NCI-H524 treated with DMSO at 0.1 percent for 48 hours (cell line): ENCODE measurements at places on chromosomes 1 and 21.
A peak's percentile ranks its signal among the peaks of the same experiment; 100 is the strongest.

- DNase-seq = peak; percentile 83
These were observed 65.9 kb downstream of the KCNAB2 start for GRCh38 chr1:6111571-6111970.

DNA sequence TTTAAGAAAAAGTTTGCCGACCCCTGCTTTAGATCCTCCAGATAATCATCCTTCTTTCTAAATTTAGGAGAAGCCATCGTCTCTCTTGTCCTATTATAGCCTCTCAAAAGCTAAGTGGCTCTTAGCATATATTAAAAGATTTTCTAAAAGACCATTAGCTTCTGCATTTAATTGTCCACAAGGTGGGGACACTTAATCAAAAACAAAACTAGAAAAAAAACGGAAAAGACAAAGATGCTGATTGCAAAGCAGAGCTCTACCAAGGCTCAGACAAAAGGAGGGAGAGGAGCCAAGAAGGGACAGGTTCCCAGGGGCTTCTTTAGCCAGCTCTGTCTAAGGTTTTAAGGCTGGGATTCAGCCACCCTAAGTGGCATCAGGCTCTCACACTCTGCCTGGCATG, 128.3 kb upstream of the HMGB4 start:
- DNase-seq = peak; percentile 67

- peak; percentile 81 for DNase-seq
These were observed 100.4 kb upstream of the BRINP3 start for GRCh38 chr1:190578017-190578416.

DNA sequence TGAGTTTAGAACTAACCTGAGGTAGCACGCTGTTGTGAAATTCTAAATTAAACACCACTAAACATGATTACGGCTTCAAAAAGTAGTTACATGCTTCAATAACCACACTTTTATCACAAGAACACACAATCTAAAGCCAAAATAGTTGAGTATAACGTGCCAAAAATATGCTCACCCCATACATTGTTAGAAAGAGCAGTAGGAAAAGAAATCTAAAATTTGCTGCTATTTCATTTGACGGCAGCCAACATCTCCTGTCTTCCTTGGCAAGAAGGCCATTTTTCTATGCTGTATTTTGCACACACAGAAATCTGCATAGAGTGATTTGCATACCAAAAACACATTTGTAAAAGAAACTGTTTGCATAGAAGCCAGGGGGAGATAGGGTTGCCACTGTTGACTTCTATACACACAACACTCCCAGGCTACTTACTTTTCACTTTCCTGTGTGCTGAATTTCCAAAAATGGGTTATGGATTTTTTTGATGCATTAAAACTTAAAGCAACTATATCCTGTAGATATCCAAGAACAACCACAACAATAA, 42.9 kb upstream of the DMRTB1 start:
- no peak for DNase-seq

DNA sequence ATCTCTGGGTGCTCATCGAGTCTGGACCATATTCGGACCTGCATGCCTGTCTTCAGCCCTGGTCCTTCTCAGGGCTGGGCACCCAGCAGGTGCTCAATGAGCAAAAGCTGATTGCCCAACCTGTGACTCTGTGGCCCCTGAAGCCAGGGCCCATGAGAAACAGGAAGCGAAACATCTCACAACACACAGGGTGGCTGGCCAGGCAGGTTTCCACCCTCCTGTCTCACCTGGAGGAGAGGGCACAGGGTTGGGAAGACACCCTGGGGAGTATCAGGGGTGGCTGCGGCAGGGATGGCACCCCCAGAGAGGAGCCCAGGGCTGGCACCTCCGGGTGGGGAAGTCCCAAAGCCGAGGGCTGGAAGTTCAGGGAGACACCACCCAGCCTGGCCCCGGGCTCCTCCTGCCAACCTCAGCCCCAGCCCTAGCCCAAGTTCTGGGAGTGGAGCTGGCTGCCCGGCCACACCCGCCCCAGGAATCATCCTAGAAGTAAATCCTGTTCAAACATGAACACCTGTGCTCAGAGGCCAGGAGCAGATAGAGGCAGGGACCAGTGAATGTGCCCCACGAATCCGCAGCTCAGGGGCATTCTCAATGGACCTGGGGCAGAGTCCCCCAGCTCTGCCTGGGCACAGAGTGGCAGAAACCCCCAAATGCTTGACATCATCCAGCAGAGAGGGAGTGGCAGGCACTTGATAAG, 54.6 kb downstream of the RAP1GAP start:
- no peak for DNase-seq

GRCh38 chr1:100721526-100722207, 2.1 kb downstream of the VCAM1 start:
- no peak for DNase-seq

DNA sequence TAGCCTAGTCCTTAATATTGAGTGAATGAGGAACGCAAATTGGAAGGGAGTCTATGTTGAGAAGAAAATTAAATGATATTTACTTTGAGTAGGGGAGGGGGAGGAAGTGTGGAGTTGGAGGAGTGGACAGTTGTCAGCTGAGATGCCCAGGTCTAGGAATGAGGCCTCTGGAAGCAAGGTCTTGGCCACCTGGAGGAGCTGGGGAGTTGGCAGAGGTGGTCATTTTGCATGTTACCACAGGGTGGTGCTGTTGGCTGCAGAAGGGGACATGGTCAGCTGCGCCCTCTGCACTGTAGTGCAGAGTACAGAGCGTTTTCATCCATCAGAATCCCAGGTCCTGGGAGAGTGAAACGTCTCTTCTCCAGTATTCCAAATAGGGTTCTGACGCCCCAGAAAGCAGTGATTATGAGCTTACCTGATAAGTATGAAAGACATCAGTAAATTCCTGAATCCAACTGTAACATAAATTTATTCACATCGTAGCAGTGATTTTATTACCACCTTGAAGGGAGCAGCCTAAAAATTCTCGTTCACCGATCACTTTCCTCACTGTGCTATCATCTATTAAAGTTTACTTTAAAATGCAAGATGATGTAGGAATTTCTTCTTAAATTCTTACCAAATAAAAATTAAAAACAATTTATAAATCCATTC, 13.8 kb downstream of the PARK7 start:
- DNase-seq = no peak

DNA sequence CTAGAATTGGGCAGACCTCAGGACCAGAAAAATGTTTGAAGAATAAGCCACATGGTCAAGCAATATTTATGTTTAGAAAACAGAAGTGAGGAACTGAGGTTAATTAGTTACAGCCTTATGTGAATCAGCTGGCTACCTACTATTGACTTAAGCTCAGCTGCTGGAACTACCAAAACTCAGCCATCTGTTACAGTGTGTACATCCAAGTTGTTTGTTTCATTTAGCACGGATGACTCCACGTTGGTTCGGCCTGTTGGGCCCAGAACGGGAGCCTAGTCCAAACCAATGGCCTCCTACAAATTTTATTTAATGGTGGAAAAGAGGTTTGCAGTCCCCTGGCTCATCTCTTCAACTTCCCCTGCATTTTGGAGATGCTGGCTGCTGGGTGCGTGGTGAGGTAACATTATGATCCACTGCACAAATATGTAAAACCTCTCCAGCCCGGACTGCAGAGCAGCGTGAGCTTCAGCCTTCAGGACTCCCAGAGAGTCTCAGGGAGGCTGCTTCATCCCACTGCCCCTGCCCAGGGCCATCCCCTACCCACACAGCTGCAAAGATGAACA, 143.4 kb downstream of the ZZZ3 start:
- DNase-seq = peak; percentile 10

- DNase-seq = no peak
These were observed 339.2 kb downstream of the ADGRL2 start for GRCh38 chr1:82139751-82140468.

GRCh38 chr1:116861137-116861536, 48.6 kb upstream of the PTGFRN start:
- no peak for DNase-seq

GRCh38 chr1:183699616-183700160, 46.6 kb upstream of the APOBEC4 start:
- no peak for DNase-seq

GRCh38 chr1:42947117-42947516, 11.6 kb downstream of the SLC2A1 start:
- no peak for DNase-seq

DNA sequence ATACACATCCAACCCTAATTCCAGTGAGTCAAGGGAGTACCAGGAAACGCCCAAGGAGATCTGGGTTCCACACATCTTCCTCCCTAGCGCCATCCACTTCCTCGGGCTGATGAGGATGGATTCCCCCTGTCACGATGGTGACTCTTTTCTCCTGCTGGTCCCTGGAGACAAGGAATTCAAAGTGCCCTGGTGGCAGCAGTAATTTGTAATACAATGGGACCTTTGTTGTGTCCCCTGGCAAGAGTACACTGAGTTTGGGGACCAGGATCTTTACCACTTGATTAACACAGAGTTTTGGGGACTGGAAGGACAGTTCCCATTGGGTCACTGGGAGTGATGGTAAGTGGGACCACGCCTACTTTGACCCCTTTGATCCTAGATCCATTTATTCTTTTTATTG, 9.4 kb upstream of the JAK1 start:
- no peak for DNase-seq

GRCh38 chr1:24874611-24875234, 55.4 kb downstream of the RUNX3 start:
- no peak for DNase-seq

GRCh38 chr1:199310708-199311107, 671.9 kb downstream of the PTPRC start:
- DNase-seq = no peak

DNA sequence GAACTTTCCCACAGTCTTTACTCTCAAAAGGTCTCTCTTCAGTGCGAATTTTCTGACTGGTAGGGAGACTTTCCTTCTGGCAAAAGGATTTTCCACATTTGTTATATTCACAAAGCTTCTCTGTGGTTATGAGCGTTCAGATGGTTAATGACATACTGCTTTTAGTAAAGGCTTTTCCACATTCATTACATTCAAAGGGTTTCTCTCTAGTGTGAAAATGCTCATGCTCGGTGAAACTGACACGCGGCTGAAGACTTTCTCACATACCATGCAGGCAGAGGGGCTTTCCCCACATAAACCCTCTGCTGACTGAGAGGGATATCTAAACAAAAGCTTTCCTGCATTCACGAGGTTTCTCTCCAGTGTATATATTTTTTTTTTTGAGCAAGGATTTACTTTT, 9.9 kb upstream of the KLF18 start:
- no peak for DNase-seq

GRCh38 chr1:32028746-32029145, 15.1 kb downstream of the KHDRBS1 start:
- DNase-seq = peak; percentile 9

DNA sequence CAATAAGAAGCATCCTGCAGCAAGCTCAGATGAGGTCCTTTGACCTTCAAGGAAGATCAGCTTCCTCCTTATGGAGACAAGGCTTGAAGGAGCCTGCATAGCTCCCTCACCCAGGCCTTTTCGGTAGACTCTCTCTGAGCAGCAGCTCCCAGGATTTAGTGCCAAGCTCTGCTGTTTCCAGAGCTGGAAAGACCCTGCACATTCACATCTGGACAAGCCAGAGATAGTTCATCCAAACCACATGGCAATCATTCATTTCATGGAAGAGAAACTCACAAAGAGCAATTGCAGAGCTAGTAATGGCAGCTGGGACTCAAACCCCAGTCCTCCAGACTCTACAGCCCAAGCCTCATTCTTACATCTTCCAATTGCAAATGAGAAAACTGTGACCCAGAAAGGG, 76.4 kb upstream of the EDN2 start:
- DNase-seq = no peak

DNA sequence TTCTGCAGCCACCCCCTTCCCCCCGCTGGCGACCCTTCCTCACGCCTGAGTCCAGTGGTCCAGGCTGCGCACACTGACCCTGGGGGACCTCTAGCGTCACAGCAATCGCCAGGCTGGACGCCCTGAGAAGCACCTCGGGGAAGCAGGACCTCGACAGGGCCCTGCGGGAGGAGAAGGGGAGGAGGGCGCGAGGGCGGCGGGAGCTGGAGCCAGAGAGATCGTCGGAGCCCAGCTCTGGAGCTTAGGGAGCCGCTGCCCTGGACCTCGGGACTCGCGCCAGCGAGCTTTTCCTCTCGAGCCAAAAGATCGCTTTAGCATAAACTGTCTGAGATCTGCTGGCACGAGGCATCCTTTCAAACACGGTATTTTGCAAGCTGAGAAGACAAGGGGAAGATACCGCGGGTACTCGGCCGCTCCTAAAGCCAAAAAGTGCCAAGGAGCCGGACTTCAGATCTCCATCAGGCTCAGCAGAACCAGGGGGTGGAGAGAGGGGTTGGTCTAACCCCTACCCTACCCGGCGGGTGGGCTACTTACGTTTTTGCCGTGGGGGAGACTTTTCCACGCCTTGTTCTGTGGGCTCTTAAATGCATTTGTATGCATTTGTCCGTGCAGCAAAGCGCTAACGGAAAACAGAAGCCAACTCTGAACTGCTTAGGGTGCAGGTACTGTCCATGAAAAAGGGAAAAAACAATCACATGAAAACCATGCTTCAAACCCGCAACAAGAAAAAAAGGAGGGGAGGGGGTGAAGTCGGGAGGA, 586 bp downstream of the COL24A1 start:
- peak; percentile 3 for DNase-seq

- DNase-seq = no peak
These were observed 102.3 kb downstream of the GLIS1 start for GRCh38 chr1:53636621-53637171.

DNA sequence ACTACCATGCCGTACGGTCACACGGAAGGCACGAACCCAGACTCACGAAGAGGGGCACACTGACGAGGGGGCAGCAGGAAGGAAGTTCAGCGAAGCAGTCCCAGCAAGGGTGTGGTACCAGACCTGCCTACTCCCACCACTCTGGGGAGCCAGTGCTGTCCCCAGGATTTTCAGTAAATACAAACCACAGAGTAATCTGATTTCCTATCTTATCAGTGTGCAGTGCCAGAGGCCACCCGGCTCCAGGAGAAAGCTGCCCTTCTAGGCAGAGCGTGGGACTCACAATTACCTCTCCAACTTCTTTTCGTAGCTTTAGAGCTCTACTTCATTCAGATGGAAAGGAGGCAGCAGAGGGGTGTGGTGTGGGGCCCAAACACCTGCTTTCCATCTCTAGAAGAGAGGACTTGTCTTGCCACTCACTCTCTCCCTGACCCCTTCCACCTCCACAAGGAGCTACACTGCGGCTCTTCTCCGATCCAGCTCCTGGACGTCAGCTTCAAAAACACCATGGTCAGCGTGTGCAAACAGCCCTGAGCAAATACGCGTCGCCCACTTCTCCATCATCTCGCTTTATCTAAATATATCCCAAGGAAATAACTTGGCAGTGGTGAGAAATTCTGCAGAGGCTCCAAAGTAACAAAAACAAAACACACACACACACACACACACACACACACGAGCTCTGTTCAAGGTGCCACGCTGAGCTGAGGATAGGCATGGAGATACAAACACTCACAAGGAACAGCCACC, 98.5 kb downstream of the MRPL37 start:
- no peak for DNase-seq

- DNase-seq = no peak
These were observed 140.4 kb downstream of the ZNF326 start for GRCh38 chr1:90135286-90135685.
